ENCODE measurements at places on chromosomes 3 and 15.

DNA sequence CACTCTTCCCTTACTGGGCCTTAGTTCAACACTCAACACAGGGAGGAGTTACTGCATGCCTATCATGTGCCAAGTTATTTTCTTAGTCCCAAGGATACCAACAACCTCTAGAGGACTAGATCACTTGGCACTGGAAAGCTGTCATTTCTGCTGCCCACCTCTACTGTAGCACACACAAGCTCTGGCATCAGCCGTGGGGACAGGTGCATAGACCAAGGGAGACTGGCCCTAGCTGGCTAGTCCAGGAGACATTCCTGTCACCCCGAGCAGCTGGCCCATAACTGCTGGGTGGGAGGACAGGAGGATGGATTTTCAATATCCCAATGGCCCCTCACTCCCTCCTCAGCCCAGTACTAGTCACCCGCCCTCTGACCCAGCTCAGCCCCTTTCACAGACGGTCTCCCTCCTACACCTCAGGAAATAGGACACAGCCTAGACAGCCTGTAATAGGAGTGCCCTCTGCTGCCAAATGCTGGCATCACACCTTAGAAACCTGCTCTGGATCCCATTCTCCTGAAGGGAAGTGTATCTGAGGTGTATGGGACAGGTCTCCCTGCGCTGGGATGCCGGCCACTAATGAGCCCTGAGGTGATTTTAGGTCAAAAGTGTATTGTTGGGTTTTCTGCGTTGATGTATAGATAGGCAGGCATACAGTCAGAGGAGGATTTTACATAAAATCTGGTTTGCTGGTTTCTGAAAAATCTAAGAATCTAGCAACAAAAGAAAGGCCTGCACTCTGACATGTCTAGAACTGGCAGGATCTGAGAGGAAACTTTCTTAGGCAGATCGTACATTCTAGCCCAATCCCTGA lies 3.4 kb upstream of the DZIP1L start:
- peak; percentile 54 for DNase-seq

DNA sequence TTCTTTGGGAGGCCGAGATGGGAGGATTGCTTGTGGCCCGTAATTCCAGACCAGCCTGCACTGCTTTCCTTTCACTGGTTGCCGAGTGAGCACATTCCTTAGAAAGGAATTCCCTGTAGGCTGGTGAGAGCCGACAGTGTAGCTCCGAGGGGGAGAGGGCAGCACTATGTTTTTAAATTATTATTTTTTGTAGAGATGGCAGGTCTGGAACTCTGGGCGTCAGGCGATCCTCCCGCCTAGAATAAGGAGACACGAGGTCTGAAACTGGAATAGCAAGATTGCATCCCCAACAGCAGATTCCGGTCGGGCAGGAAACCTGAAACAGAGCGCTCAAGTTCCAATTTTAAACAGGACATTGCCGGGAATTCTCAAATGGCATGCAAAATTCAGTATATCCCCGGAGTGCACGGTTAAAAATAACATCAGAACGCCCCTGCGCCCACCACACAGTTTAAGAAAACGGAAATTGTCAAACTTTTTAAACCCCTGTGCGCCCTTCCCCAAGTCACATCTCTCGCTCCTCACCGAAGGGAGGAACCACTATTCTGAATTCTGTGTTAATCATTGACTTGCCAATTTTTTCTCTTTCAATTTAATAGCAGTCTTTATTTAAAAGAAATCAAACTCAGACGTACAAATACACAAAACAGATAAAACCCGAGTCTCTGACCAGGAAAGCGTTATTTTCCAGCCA lies 643 bp upstream of the RNU5B-1 start:
- no peak for DNase-seq

GRCh38 chr3:152054315-152054714 lies 180.9 kb downstream of the SUCNR1 start:
- no peak for DNase-seq

- no peak for DNase-seq
These were observed 191.2 kb upstream of the CBLB start for GRCh38 chr3:106059953-106060517.

GRCh38 chr3:9915254-9916141 lies 1.4 kb upstream of the IL17RC start:
- DNase-seq: no peak

- DNase-seq: no peak
These were observed 200.2 kb upstream of the GOLGA6L4 start for GRCh38 chr15:84035399-84035766.

- no peak for DNase-seq
These were observed 283.9 kb downstream of the GRM7 start for GRCh38 chr3:7144697-7145308.

- DNase-seq: no peak
These were observed 198.9 kb downstream of the KCNMB2 start for GRCh38 chr3:178735032-178735674.

DNA sequence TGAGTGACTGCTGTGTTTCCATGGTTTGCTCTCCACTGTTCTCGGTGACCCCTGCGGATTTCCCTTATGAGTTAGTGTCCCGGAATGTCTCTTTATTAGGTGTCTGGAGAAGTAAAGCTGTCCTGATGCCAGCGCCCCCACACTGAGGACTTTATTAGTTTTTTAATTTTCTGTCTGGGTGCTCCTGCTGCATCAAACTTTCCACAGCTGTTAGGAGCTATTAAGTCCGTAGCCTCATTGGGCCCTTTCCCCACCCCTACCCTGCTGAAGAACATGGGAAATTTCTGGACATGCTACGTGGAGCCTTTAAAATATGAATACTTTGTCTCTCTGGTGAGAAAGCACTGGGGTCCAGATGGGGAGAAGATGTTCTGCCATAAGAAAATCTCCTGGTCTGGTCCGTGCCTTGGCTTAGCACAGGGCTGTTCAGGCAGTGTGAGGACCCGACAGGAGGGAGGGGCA lies 161.7 kb upstream of the HES1 start:
- no peak for DNase-seq

DNA sequence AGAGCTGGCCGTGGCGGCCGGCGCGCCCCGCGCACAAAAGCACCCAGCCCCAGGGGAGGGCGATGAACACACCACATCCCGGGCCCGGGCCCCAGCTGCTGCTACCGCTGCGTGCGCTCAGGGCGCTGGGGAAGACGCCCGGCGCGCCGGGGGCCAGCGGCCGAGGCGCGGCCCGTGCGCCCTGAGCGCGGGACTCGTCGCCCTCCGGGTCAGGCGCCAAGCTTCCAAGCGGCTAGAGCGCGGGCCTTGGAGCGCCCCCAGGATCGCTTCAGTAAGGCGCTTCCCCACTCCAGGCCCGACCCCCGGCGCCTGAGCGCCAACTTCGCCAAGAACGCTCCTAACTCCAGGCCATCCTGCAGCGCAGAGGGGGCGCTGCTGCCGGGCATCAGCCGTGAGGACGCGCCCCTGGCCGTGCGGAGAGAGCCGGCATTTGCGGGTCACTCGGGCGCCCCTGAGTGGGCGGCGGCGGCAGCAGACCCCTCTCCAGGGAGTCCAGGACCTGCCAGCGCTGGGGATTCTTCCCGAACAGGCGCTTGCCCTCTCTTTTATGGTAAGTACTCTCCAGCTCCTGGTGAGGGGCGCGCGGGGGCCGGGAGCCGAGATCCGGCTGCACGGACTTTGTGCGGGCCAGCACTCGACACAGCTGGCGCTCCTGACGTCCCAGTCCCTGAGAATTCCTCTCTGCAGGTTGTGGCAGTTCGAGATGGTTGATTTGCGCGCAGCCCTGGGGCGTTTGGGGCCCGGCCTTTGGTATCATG lies 475 bp downstream of the SPSB4 start:
- DNase-seq: no peak

DNA sequence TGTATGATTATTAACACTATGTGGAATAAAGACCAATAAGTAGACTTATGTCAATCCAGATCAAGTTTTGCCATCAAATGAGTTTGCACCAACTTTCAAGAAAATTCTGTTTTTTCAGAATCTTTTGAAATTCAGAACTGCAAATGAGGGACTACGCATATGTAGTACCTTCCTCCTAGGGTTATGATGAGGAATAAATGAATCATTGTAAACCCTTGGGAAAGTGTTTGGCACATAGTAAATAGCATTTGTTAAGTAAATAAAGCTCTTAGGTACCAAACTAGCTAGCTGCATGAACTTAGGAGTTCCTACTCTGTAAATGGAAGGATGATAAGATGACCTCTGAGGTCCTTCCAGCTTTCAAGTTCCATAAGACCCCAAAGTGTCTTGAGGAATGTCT lies 242.6 kb upstream of the SETMAR start:
- DNase-seq: no peak

DNA sequence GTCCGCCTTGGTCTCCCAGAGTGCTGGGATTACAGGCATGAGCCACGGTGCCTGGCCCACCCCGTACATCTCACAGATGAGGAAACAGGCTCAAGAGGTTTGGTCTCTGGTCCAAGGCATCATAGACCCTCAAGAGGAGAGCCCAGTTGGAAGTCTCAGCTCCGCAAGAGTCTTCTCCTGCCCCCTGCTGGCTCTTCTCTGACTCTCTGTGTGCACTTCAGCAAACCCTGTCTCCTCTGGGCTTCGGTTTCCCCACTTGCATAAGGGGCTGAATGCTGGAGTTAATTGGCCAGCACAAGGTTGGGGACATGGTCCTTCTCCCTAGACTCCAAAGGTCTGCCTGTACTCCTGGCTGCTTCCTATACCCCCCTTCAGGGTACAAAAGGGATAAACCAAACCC lies 3.9 kb downstream of the MST1R start:
- DNase-seq: no peak

DNA sequence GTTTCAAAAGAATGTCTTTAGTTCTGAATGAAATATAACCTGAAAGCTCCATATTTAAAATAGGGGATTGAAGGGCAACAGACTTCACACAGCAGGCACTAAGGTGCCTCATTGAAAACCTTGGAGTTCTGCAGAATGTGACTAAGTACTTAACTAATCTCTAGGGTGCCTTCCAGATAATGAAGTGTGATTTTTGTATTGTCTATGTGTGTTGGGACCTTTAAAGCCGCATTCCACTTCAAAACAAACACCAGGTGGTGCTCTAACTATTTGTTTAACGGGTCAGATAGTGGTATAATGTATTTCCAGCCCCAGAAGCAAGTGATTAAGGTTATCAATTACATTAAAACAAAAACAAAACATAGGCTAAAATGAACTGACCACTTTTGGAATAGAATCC lies 28.0 kb downstream of the TFG start:
- DNase-seq: no peak

GRCh38 chr3:76826861-76827260 lies 213.0 kb upstream of the ROBO2 start:
- no peak for DNase-seq

GRCh38 chr3:180283251-180283650 lies 246.5 kb upstream of the PEX5L start:
- no peak for DNase-seq

Data from stimulated activated CD4-positive, alpha-beta T cell treated with anti-CD3 and anti-CD28 coated beads, Interleukin-2, amount 100 ng/mL, for 48 hours (primary cell).